ENCODE measurements at places on chromosomes 13 and 19.
A peak's percentile ranks its signal among the peaks of the same experiment; 100 is the strongest.

- H3K4me3 ChIP-seq, result no peak overlapping the region
- no peak for DNase-seq
- H3K27ac ChIP-seq, result no peak overlapping the region
- H3K27me3 ChIP-seq, result no peaks in the 10 kb centered on the region
These were observed 23.1 kb upstream of the INTS6 start for GRCh38 chr13:51475727-51476501.

DNA sequence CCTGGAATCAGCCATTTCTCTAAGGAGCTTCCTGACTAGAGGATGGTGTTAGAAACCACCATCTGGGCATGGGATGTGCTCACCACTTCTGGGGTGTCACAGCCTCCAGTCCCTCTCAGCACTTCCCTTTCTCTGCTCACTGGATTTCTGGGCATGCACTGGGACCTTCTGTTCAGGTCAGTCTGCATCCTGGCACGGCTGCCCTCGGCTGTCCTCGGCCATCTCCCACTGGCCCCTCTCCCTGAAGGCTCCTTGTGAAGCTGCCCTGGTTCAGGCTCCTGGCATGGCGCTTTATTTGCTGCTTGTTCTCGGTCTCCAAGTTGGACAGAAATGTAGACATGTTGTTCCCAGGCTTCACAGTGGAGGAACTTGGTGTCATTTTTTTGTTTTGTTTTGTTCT lies 60.0 kb downstream of the TEX29 start:
- no peak overlapping the region for H3K27ac ChIP-seq
- no peaks in the 10 kb centered on the region for H3K4me1 ChIP-seq
- no peaks in the 10 kb centered on the region for H3K27me3 ChIP-seq
- H3K36me3 ChIP-seq, result no peaks in the 10 kb centered on the region

DNA sequence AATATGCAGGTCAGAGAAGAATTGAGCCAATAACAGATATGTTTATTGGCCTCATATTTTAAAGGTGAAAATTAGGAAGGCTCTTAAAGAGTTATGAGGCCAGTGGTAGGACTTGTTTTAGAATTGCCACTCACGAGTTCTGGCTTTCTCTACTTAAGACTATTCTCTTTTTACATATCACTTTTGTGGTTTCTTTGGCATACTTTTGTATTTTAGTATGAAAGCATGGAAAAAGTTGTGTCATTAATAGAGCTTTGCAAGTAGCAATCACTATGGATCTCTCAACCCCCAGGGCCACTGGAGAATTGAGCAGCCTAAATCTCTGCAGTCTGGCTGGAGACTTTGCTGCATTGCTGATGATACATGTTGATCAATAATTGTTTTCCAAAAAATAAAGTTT lies 64.6 kb upstream of the SOX21 start:
- no peaks in the 10 kb centered on the region for H3K4me1 ChIP-seq
- no peak for DNase-seq
- no peaks in the 10 kb centered on the region for H3K36me3 ChIP-seq
- no peaks in the 10 kb centered on the region for H3K27me3 ChIP-seq
- H3K4me3 ChIP-seq, result no peak overlapping the region

DNA sequence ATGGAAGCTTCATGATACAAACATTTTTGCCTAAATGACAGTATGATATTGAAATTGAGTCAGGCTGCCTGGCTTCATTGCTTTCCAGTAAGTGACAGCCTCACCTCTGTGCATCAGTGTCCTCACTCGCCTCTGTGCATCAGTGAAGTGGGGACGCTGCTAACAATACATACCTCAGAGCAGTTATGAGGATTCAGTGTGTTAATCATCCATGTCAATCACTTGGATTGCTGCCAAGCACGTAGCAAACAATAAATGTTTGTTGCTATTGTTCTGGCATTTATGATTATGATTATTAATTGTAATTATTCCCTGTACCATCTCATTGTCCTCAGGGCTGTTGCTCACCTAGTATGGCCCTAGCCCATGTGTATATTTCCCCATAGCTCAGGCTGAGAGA lies 8.8 kb downstream of the PPP2R1A start:
- DNase-seq, result no peak
- peaks cover 6% of the 10 kb centered on the region for H3K4me1 ChIP-seq
- no peak overlapping the region for H3K4me3 ChIP-seq
- H3K27ac ChIP-seq, result peak overlapping the region; percentile 33
- H3K36me3 ChIP-seq, result peaks cover 4% of the 10 kb centered on the region
- H3K27me3 ChIP-seq, result no peaks in the 10 kb centered on the region

DNA sequence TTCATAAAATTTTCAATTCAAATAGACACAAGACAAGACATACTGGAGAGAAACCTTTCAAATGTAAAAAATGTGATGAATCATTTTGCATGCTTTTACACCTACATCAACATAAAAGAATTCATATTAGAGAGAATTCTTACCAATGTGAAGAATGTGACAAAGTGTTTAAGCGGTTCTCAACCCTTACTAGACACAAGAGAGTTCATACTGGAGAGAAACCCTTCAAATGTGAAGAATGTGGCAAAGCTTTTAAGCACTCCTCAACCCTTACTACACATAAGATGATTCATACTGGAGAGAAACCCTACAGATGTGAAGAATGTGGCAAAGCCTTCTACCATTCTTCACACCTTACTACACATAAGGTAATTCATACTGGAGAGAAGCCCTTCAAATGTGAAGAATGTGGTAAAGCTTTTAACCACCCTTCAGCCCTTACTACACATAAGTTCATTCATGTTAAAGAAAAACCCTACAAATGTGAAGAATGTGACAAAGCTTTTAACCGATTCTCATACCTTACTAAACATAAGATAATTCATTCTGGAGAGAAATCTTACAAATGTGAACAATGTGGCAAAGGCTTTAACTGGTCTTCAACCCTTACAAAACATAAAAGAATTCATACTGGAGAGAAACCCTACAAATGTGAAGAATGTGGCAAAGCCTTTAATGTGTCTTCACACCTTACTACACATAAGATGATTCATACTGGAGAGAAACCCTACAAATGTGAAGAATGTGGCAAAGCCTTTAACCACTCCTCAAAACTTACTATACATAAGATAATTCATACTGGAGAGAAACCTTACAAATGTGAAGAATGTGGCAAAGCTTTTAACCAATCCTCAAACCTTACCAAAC lies 24.6 kb upstream of the ZNF431 start:
- peaks cover 21% of the 10 kb centered on the region for H3K36me3 ChIP-seq
- no peaks in the 10 kb centered on the region for H3K4me1 ChIP-seq
- no peak overlapping the region for H3K27ac ChIP-seq
- H3K4me3 ChIP-seq, result no peak overlapping the region

DNA sequence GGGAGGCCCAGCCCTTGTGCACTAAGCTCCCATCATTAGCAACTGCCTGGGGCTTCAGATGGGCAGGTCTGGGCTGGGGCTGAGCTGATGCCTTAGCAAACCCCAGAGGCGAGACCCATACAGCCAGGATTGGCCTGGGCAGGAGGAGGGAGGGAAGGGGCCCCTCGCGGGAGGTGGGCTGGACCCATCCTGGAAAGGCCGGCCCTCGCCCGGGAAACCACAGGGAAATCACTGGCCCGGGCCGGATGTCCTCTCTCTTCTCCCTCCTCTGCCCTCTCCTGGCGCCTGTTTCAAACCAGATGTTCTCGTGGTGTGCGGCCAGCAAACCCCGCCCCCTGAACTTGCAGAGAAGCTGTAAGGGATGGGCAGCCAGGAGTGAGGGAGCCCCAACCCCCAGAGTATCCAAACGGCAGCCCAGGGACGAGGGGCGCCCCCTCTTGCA lies 43.1 kb downstream of the TMEM255B start:
- DNase-seq, result peak; percentile 63
- H3K27ac ChIP-seq, result no peak overlapping the region
- no peaks in the 10 kb centered on the region for H3K27me3 ChIP-seq
- peaks cover 12% of the 10 kb centered on the region for H3K4me1 ChIP-seq

GRCh38 chr13:101210774-101211173 lies 205.5 kb downstream of the NALCN start:
- H3K4me1 ChIP-seq, result peaks cover 12% of the 10 kb centered on the region
- no peak overlapping the region for H3K27ac ChIP-seq
- no peaks in the 10 kb centered on the region for H3K27me3 ChIP-seq

DNA sequence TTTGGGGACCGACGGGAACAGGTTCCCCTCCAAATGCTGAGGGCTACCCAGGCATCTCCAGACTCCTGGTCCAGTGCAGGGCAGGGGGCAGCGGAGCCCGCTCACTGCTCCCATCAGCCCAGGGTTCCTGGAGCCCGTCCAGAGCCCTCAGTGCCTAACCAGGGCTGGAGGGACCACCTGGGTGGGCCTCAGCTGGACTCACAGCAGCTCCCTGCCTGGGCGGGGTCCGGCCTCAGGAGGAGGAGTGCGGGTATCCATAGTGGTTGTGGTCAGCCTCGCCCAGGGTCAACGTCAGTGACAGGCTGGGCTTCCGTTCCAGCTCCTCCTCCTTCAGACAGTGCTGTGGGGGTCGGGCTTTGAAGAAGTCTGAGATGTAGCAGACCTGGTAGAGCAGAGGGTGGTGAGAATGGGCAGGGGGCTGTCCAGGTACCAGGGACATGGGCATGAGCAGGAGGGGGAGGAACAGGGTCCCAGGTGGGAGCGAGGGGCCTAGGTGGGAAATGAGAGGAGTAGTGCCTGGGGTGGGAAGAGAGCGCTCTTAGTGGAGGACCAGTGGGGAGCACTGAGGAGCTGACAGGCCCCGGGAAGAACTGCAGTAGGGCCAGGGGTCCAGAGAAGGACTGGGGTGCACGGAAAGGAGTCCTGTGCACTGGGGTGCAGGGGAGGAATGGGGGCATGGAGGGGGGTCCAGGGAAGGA lies 9.9 kb downstream of the PLPP2 start:
- DNase-seq, result no peak
- no peaks in the 10 kb centered on the region for H3K36me3 ChIP-seq
- peaks cover 2% of the 10 kb centered on the region for H3K27me3 ChIP-seq
- peaks cover 5% of the 10 kb centered on the region for H3K4me1 ChIP-seq

GRCh38 chr13:42876270-42876714 lies 94.9 kb downstream of the FAM216B start:
- H3K4me1 ChIP-seq, result peaks cover 23% of the 10 kb centered on the region
- DNase-seq, result no peak

DNA sequence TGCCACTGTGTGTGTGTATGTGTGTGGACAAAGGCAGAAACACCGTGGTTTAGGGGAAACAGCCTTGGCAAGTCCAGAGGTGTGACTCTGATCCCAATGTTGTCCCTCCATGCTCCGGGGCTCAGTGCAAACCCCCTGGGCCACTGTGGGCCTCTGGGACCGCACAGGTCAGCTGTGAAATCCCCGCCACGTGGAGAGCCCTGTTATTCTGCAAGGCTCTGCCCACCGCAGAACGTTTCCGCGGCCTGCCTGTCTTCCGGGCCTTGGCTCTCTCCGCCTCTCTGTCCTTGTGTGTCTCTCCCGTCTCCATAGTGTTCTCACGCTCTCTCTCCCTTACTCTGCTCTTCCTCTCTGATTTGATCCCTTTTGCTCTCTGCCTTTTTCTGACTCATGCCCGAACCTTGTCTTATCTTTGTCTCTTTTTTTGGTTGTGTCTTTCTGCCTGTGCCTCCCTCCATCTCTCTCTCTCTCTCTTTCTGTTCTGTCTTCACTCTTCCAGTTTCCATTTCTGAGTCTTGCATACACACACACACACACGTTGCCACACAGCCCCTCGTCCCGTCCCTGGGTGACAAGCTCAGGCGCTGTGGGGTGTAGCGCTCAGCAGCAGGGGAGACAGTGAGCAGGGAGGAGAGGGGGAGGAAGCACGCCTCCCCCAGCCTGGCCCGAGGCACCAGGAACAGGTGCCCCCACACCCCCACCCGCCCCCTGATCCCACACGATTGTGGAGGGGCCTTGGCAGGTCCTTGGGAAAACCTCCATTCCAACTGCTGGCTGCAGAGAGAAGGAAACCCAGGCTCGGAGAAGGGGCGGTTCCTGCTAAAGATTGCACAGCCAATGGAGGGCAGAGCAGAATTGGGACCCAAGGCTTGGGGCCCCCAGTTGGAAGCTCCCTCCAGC lies 3.0 kb downstream of the TTYH1 start:
- H3K27me3 ChIP-seq, result peaks cover 12% of the 10 kb centered on the region
- H3K4me3 ChIP-seq, result peak overlapping the region; percentile 36
- no peak for DNase-seq
- no peak overlapping the region for H3K27ac ChIP-seq

DNA sequence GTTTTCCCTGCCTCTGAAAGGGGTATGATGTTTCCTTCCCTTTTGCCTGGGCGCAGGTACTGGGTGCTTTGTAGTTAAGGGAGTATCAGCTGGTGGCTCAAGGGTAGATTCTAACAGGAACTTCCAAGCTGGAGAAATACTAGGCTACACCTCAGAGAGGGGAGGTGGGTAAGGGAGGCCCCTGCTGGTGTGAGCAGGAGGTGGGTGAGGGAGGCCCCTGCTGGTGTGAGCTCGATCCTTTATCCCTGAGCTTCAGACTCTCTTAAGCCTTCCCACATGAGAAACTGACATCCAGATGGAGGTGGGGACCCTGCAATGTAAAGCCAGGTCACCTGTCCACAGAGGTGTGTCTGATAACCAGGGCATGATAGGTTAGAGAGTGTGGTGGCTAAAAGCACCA lies 32.1 kb downstream of the CYP2B6 start:
- no peak for DNase-seq
- no peak overlapping the region for H3K27ac ChIP-seq
- no peak overlapping the region for H3K4me3 ChIP-seq
- no peaks in the 10 kb centered on the region for H3K4me1 ChIP-seq

DNA sequence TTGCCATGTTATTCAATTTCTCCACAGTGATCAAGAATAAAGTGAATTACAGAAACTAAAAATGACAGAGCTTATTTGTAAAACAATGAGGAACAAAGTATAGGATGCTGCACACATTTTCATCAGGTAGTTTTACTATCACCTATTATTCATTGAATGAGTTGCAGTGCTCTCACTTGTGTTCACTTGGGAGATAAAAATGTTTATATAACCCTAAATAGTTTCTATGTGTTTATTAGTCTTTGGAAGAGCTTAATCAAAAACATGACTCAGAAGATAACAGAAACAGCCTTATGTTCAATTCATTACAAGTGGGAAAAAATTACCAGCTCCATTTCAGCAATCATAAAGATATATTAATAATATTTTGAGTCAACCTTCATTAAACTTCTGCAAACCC lies 796.2 kb downstream of the SLITRK1 start:
- peaks cover 2% of the 10 kb centered on the region for H3K27me3 ChIP-seq
- no peak overlapping the region for H3K4me3 ChIP-seq
- H3K4me1 ChIP-seq, result no peaks in the 10 kb centered on the region
- H3K27ac ChIP-seq, result no peak overlapping the region
- DNase-seq, result no peak

GRCh38 chr13:41188584-41188983 lies 5.8 kb downstream of the KBTBD7 start:
- H3K27me3 ChIP-seq, result peaks cover 2% of the 10 kb centered on the region
- no peak overlapping the region for H3K27ac ChIP-seq
- H3K4me1 ChIP-seq, result peaks cover 6% of the 10 kb centered on the region
- DNase-seq, result no peak
- H3K36me3 ChIP-seq, result no peaks in the 10 kb centered on the region

GRCh38 chr13:23799945-23800344 lies 89.3 kb downstream of the MIPEP start:
- no peak for DNase-seq
- H3K36me3 ChIP-seq, result peaks cover 18% of the 10 kb centered on the region
- no peaks in the 10 kb centered on the region for H3K27me3 ChIP-seq

GRCh38 chr13:39760521-39760920 lies 105.1 kb downstream of the COG6 start:
- no peak overlapping the region for H3K4me3 ChIP-seq
- H3K27ac ChIP-seq, result no peak overlapping the region
- H3K27me3 ChIP-seq, result no peaks in the 10 kb centered on the region
- H3K36me3 ChIP-seq, result no peaks in the 10 kb centered on the region

GRCh38 chr19:42287017-42287826 lies 14.7 kb upstream of the PRR19 start:
- peaks cover 4% of the 10 kb centered on the region for H3K36me3 ChIP-seq
- peaks cover 13% of the 10 kb centered on the region for H3K4me1 ChIP-seq
- H3K27ac ChIP-seq, result no peak overlapping the region
- no peak overlapping the region for H3K4me3 ChIP-seq
- DNase-seq, result no peak
- peaks cover 14% of the 10 kb centered on the region for H3K27me3 ChIP-seq
